ENCODE measurements at places on chromosomes 3 and 15.
A peak's percentile ranks its signal among the peaks of the same experiment; 100 is the strongest.

DNA sequence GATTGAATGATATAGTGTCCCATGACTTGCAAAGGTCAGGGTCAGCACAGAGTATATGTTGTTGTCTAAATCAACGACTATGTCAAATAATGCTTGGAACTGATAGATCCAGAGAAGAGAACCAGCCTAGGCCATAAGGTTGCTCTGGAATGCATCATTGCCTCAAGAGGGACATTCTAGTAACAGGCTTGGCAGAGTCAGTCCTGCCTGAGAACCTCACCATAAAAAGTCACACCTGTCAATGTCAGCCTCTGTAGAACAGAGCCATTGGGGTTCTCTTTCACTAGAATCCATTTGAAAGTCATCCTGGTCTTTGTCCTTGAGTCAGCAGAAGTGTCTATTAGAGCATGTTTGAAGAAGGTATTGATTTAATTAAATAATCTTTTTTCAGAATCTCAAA is 31.4 kb upstream of the UBE3A start:
- DNase-seq, result no peak
- H3K27ac ChIP-seq, result no peak overlapping the region
- no peaks in the 10 kb centered on the region for H3K4me1 ChIP-seq

DNA sequence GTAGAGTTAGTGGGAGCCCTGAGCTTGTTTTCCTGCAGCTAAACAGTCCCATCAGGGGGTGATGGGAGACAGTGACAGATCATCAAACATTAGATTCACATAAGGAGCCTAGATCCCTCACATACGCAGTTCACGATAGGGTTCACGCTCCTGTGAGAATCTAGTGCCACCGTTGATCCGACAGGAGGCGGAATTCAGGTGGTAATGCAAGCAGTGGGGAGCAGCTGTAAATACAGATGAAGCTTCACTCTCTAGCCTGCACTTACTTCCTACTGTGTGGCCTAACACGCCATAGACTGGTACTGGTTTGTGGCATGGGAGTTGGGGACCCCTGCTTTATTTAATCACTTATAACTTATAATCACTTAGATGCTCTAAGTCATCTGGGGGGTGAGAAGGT is 179.1 kb downstream of the AKAP13 start:
- H3K27ac ChIP-seq, result no peak overlapping the region
- H3K27me3 ChIP-seq, result no peaks in the 10 kb centered on the region
- H3K4me3 ChIP-seq, result no peak overlapping the region
- peaks cover 3% of the 10 kb centered on the region for H3K36me3 ChIP-seq
- no peak for DNase-seq

DNA sequence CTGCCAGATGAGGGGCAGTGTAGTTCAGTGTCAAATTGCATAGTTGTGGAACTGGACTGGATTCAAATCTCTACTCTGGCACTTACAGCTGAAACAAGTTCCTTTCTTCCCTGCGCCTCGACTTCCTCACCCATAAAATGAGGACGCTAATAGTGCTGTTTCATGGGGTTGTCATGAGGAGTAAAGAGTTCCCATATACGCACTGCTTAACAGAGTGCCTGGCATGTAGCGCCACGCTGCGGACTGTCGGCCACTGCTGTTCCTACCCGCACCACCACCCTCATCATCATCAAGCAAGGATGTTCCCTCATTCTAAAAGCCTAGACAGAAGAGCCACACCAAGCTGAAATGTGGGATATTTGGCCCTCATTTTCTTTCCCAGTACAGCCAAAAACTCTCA is 91.9 kb downstream of the CHDH start:
- DNase-seq, result no peak
- H3K27ac ChIP-seq, result no peak overlapping the region
- H3K4me1 ChIP-seq, result no peaks in the 10 kb centered on the region
- peaks cover 42% of the 10 kb centered on the region for H3K27me3 ChIP-seq
- H3K36me3 ChIP-seq, result no peaks in the 10 kb centered on the region
- H3K4me3 ChIP-seq, result no peak overlapping the region

DNA sequence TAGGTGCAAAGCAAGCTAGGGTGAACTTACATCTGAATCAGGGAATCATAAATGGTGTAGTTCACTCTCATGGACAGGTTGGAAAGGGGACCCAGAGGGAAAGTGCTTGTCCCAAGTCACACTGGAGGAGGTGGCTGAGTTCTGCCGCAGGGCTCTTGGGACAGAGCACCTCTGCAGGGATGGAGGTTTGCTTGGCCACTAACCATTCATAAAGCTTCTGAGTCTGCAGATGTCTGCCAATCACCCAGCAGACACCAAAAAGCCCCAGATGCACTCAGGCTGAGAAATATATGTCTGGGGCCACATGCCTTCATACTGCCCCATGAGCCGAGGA is 17.9 kb upstream of the RTP2 start:
- no peak overlapping the region for H3K27ac ChIP-seq
- no peak for DNase-seq
- H3K27me3 ChIP-seq, result no peaks in the 10 kb centered on the region
- H3K36me3 ChIP-seq, result peaks cover 51% of the 10 kb centered on the region
- H3K4me1 ChIP-seq, result peaks cover 3% of the 10 kb centered on the region

- peaks cover 29% of the 10 kb centered on the region for H3K4me1 ChIP-seq
- H3K4me3 ChIP-seq, result no peak overlapping the region
- no peak overlapping the region for H3K27ac ChIP-seq
- peaks cover 52% of the 10 kb centered on the region for H3K36me3 ChIP-seq
- DNase-seq, result no peak
These were observed 14.0 kb upstream of the LMAN1L start for GRCh38 chr15:74798388-74799254.

GRCh38 chr3:25429361-25430286 is 1.6 kb downstream of the RARB start:
- peaks cover 7% of the 10 kb centered on the region for H3K4me1 ChIP-seq
- DNase-seq, result peak; percentile 13
- H3K27ac ChIP-seq, result no peak overlapping the region
- no peaks in the 10 kb centered on the region for H3K36me3 ChIP-seq
- H3K27me3 ChIP-seq, result no peaks in the 10 kb centered on the region
